ENCODE measurements at places on chromosomes 1 and 21.
A peak's percentile ranks its signal among the peaks of the same experiment; 100 is the strongest.

DNA sequence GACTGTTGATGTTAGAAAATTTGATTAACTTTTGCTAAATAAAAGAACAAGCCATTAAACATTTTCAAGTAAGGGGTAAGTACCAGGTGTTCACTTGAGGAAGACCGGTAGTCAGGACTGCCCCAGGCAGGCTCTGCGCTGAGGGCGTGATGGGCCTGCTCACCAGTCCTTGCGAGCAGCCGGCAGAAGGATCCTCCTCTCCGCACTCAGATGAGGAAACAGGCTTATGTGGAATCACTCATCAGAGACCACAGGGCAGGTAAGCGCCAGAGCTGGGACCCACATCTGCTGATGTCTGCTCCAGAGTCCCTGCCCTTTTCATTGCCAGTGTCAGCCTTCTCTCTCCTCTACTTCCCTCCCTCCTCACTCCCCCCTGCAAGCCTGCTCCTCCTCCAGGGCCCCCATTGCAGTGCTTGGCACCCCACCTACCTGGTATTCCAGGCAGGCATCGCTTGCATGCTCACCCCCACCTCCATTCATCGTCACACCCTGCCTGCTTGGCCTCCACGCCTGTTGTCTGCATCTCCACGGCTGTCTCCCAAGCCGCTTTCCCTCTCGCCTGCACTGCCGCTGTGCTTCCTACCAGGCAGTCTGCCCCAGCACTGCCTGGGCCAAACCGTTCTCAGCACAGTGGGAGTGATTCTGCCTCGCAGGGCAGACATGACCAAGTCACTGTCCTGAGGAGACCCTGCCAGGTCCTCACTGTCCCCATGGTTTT lies 24.7 kb upstream of the KDM4A start:
- no peak for DNase-seq

DNA sequence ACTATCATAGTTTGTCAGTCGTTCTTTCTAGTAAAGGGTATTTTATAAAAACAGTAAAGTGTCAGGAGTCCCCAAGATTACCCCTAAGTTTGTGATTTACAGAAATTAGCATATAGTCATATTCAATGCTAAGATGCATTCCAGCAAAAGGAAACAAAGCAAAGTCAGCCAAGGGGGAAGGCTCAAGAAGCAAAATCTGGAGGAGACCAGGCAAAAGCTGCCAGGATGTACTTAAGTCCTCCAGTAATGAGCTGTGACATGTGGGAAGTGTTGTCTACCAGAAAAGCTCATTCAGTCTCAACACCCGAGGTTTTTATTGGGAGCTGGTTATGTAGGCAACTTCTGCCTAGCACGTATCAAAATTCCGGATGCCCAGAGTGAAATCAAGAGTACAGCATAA lies 373.4 kb upstream of the TMPRSS15 start:
- no peak for DNase-seq

GRCh38 chr1:212960932-212961331 lies 10.6 kb downstream of the VASH2 start:
- no peak for DNase-seq

- no peak for DNase-seq
Measured at GRCh38 chr1:38029081-38029681, 16.6 kb downstream of the UTP11 start.

- DNase-seq = no peak
Measured at GRCh38 chr1:64242895-64243756, 39.7 kb downstream of the UBE2U start.

DNA sequence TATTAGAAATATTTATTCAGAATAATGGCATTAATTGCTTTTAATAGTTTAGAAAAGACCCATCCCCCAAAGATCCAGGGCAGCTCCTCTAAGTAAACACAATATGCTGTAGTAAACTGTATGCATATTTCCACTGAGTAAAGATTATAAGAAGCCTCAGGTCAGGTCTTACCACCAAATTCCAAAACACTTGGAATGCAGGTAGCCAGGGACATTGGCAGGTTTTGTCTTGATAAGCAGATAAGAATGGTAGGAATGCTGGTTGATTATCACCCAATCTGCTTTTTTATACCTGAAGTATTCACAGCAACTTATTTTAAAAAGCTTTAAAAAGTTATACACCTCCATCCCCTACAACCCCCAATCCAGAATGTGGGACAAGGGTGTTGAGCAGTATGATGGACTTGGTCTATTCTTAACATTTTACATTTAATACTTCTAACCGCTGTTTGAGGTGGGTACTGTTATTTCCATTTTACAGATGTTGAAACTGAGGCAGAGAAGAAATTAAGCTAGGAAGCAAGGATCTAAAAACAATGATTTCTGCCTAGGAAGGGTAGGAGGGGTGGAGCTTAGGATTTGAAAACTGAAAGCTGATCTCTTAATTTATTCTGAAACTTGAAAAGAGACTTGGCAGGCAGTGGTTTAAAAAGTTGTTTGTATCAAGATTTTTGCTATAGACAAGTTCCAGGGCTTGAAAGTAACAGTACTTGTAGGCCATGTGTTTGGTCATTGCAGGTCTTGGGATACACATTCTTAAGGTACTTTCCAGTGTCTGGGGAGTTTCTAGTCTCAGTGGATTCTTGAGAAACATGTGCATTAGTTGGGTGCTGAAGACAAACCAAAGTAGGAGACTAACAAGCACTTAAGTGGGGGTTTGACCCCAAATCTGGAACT lies 15.6 kb upstream of the THEM4 start:
- DNase-seq = no peak

DNA sequence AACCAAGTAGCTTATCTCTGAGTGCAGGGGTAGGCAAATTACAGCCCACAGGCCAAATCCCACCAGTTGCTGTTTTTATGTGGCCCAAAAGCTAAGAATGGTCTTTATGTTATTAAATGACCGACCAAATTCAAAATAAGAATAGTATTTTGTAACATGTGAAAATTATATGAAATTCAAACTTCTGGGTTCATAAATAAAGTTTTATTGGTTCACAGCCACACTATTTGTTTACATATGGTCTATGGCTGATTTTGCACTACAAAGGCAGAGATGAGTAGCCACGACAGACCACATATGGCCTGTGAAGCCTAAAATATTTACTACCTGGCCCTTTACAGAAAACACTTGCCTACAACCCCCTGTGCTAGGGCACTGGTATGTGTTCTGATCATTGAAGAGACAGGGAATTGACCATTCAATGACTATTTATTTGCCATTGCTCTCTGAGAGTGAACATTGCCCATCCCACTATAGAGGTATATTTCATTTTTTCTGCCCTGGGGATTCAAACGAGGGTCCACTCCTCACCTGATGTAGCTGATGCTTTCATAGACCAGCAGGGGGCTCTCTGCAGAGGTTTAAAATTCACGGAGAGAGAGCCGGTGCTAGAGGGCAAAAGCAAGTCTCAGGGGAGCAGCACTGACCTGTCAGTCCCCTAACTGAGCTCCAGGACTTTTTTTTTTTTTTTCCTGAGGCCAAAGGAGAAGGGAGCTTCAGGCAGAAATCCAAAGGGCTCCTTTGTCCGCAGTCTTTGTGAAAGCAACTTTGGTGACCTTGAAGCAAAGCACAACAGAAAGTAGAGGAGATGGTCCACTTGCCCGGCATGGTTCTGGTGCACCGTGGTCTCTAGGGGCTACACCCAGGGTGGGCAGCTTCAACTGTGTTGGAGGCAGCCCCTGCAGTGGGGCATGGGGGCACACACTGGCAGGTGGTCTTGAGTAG lies 7.3 kb upstream of the GNL2 start:
- DNase-seq = peak; percentile 12

GRCh38 chr1:191279266-191279800 lies 801.7 kb upstream of the BRINP3 start:
- no peak for DNase-seq

- no peak for DNase-seq
Measured at GRCh38 chr21:21740207-21740606, 742.0 kb downstream of the NCAM2 start.

DNA sequence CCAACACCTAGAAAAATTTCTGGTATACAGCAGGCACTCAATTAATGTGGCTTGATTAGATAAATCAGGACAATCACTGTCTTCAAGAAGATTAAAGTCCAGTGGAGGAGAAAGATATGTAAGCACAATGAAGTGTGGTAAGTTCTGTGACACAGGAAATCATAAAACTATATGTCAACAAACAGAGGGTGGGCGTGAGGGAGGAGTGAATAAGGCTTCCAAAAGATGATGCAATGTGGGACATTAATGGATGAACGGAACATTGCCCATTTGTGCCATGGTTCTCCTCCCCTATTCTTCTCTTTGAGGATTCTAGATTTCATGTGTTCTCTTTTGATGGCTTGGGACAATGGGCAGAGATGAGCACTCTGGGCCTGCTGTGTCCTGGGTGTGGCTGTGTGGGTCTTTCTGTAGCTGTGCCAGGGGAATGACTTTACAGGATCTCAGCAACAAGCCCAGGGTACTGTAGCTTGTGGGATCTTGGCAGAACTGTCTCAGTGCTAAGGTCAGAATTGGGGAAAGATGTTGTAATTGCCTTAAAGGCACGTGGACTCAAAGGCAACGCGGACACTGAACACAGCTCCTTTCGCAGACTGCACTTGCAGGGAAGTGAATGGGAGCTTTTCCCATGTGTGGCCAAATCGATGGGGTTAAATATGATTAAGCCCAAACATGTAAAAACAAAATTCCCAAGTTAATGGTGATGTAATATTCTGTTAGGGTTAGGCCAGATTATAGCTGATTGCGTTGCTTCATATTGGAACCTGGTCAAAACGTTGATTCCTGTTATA lies 366.9 kb downstream of the TGFB2 start:
- DNase-seq = no peak

DNA sequence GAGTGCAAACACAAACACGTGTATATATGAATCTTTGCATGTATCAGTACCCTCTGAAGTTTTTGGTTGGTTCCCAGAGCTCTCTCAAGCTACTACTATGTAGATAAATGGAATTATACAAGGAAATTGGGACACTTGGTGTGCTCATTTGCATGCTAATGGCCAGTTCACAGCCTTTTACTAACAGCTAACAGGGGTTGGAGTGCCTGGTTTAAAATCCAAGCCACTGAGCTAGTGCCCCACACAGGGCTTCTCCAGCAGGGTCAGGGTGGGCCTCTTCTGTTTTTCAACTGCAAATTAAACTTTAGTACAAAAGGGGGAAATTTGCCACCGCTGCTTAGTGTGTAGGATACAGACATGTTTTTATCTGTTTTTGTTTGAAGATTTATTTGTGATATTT lies 121.0 kb downstream of the ATP5PO start:
- no peak for DNase-seq

- no peak for DNase-seq
Measured at GRCh38 chr1:25724966-25725365, 75.0 kb upstream of the SELENON start.

DNA sequence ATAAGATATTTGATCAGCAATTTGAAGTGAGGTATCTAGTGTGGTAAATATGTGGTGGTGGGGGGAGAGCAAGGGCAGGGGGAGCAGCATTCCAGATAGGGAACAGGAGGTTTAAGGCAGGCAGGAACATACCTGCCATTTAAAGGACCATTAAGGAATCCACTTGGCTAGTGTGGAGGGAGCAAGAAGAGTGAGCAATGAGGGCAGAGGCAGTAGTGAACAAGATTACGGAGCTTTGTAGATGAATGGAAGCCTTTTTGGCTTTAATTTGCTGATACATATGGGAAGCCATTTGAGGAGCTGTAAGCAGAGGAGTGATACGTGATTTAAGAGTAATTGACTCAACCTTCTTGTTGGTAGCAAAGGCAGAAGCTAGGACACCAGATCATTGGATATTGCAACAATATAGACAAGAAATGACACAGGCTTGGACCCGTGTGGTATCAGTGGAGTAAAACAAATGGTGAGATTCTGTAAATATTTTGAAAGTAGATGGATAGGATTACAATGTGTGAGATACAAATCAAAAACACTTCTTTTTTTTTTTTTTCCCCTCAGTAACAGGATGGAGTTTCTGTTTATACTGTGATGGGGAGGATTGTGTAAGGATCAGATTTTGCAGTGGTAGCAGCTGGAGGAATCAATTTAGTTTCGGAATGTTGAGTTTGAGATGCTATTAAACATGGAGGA lies 73.8 kb upstream of the B3GALT2 start:
- no peak for DNase-seq

All from CD4-positive, CD25-positive, alpha-beta regulatory T cell (primary cell).